Stimulated activated CD8-positive, alpha-beta memory T cell treated with anti-CD3 and anti-CD28 coated beads, Interleukin-2, amount 100 ng/mL, for 1 hour (primary cell): ENCODE measurements at places on chromosomes 2 and 18.

GRCh38 chr2:61469424-61470121 lies 1.3 kb downstream of the USP34 start:
- no peak for DNase-seq

- DNase-seq, result no peak
Observed at GRCh38 chr2:106356291-106356690, 111.9 kb downstream of the RGPD3 start.

DNA sequence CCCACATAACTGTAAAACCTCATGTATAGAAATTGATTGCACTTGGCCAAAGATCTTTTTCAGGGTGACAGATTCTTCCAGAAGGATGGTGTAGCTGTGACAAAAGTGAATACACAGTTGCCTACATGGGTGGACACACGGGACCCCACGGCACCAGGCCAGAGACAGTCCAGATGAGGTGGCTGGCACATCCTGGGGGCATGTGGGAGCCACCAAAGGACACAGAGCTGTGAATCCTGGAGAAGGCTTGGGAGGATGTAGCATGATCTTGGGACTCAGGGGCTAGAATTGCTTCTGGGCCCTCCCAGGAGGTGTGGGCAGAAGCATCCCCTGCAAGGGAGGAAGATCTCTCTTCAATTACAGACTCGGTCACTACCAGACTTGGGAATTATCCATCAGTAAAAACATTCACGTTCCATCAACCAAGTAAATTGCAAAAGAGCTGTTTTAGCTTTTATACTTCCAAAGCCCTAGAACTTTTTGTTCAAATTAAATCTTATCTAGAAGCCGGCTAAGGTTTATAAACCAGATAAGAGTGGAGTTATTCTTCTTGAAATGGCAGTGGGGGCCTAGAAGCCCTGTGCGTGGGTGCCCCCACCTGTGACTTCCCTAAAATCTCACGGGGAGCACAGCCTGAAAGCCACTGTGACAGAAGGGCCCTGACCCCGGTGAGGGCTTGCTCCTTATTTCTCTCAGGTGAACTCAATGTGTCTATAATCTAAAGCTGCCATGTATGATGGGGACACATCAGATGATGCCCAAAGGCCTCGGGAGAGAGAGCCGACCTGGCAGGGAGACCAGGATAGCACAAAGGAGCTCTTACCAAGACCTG lies 81.7 kb downstream of the SEPTIN10 start:
- no peak for DNase-seq

DNA sequence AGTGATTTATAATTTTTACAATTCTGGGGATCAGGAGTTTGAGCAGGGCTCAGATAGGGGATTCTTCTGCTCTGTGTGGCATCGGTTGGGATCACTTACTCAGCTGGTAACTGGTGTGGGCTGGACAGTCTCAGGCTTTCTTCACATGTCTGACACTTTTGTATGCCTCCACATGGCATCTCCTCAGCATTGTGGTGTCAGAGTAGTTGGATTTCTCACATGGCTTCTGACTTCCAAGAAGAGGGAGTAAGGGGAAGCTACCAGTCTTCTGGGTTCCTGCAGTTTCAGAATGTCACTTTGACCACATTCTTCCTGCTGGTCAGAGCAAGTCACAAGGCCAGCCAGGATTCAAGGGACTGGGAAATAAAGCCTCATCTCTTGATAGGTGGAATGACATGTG lies 55.6 kb downstream of the NCOA1 start:
- no peak for DNase-seq

GRCh38 chr18:58438958-58439300 lies 190.0 kb downstream of the ALPK2 start:
- DNase-seq, result no peak

DNA sequence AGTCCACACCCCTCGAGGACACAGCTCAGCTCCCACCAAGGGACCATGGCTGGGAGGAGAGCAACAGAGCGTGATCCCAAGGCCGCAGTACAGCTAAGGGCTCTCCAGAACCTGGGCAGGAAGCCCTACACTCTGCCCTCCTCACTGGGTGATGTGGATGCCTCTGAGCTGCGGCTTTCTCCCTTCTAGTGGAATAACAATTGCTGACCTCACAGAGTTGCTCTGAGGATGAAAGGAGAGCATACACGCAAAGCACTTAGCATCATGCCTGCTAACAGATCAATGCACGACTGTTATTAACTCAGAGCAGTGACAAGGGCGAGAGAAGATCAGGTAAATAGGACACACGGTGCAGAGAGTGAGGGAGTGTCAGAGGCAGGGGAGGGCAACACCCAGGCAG lies 74.2 kb downstream of the ZFP36L2 start:
- DNase-seq, result no peak

- no peak for DNase-seq
Observed at GRCh38 chr2:23506531-23507266, 121.7 kb downstream of the KLHL29 start.

- DNase-seq, result no peak
Observed at GRCh38 chr2:98063291-98063854, 23.6 kb upstream of the VWA3B start.

DNA sequence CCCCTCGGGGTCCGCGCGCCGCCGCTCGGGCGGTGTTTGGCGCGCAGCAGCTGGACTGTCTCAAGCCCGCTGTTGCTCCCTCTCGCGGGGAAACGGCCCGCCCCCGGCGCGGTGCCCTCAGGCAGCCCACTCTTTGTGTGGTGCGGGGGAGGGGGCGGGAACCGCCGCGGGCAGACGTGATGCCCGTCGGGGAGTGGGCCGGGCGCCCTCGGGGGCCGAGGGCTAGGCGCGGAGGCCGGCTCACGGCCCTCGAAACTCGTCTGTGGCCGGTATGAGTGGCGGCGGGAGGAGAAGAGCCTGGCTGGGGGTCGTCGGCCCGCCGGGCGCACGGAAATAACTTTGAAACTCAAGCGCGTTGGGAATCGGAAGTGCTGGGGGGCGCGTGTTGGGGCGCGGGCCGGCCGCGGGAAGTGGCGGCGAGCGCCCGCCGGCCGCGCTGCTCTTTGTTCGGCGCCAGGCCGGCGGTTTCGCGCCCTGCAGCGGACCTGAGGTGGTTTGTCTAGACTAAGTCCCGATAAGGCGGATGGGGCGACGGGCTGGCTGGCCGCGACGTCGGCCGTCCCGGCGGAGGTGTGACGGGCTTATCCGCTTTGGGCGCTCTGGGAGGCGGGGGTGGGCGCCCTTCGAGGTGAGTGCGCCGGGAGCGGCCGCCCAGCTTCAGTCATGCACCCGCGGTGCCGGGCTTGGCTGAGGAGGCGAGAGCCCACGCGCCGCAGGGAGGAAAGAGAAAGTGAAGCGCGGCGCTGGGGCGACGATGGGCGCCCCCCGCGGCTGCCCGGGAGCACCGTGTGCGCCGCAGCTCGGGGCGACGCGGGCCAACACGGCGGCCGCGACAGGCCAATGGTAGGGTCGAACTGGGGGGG lies 679 bp downstream of the PTMA start:
- peak; percentile 49 for DNase-seq

- no peak for DNase-seq
Observed at GRCh38 chr2:20110876-20111275, 59.4 kb upstream of the LAPTM4A start.

- DNase-seq, result no peak
Observed at GRCh38 chr2:199772035-199772976, 78.7 kb downstream of the FTCDNL1 start.

- DNase-seq, result no peak
Observed at GRCh38 chr2:173184031-173185004, 108.7 kb downstream of the MAP3K20 start.

GRCh38 chr2:242011167-242011513 lies 141.6 kb downstream of the RTP5 start:
- DNase-seq, result no peak

GRCh38 chr2:201642086-201642578 lies 1.2 kb downstream of the TMEM237 start:
- no peak for DNase-seq

- no peak for DNase-seq
Observed at GRCh38 chr2:169303579-169304305, 58.6 kb downstream of the LRP2 start.

GRCh38 chr2:127579231-127579630 lies 43.7 kb downstream of the MYO7B start:
- DNase-seq, result no peak

- no peak for DNase-seq
Observed at GRCh38 chr2:215751200-215751910, 262.0 kb downstream of the MREG start.

GRCh38 chr2:101818531-101819451 lies 121.3 kb downstream of the MAP4K4 start:
- DNase-seq, result no peak

DNA sequence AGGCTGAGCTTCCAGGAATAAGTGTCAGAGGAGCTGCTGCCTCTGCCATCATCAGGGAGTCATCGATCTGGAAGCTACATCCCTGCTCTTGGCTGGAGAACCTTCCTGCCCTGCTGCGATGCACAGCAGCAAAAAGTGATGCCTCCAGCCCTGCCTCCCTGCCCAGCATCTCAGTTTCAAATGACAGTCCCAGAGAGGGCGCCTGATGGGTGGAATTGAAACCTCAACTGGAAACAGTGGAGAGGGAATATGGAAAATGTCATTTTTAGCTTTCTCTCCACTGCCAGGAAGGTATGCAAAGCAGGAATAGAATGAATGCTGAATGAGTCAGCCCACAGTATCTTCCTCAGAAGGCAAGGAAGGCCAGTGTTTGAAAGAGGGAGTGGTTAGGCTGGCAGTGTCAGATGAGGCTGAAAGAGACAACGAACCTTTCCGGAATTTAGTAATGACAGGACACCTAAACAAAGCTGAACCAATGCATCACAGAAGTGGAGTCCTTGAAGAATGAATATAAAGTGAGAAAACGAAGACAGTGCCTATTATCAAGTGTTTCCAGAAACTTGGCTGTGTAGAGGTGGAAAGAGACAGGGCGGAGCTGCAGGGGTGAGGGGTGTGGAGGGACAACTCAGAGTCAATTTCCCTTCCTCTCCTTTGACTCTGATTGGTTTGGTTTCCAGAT lies 153.9 kb upstream of the NDUFV2 start:
- DNase-seq, result no peak

GRCh38 chr18:59783138-59783537 lies 85.9 kb upstream of the CCBE1 start:
- DNase-seq, result no peak

- no peak for DNase-seq
Observed at GRCh38 chr2:5401115-5401657, 291.0 kb upstream of the SOX11 start.

DNA sequence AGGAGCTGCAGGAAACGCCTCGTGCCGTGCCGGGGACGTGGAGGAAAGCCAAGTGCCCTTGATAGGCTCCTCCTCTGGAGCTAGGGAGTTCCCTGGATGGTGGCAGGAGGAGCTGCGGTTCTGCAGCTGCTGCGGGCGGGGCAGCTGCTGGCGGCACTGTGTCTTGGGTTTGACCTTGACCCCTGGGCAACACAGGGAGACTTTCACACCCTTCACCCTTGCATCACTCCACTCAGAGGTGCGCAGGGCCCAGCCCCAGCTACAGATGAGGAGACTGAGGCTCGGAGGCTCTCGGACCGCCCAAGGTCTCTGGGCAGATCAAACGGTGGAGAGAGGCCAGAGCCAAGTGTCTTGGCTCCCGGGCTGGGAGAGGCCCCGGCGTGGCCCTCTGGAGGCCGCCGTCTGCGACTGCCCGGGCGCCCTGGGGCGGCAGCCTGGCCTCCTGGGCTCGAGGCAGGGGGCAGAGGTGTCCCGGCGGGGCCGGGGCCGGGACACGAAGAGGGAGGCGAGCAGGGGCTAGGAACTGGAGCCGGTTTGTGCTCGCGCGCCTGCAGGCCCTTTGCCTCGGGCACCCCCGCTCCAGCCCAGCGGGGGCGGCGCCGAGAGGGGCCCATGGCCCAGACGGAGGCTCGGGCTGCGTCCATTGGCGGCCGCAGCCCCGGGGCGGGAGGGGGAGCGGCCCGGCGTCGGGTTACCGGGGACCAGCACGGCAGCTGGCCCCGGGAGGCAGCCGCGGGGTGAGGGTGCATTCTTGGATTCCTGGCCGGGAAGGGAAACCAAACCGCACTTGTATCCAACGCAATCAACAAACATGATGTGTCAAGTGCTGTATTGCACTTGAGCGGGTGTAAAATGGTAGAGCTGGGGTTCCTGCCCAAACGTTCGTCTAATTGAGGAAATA lies 129.6 kb upstream of the SLC1A4 start:
- DNase-seq, result no peak

DNA sequence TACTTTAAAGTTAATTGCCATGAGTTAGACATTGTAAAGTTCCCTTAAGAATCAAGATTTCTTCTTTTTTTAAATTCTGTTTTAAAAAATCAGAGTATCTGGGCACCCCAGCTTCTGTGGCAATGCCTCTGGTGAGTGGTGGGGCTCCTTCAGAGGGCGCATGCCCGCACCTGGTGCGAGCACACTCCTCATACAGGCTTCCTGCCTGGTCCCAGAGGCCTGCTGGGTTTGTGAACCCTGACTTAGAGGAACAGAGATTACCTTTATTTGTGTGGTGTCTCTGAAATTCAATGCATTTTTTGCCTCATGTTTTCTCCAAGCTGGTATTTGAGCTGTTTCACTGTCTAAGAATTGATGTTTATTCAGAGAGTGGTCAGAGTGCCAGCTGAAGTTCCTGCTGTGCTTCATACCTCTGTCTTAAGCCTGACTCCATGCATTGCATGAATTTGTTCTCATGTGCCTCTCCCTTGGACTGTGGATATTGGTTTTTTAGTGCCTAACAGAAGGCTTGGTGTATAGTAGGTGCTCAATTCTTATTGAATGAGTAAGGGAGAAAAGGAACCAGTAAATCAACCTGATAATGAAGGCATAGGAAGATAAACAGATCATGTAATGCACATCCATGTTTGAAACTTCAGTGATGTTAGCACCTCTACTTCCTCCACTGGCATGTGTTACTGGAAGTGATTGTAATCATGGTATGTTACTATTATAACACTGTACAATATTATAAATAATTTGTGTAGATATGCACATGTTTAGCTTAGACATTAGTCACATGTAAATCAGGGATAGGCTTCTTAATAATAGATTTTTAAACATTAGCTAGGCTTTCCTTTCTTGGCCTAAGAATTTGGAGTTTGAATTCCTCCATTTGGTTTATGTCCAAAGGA lies 29.0 kb downstream of the PHLPP1 start:
- no peak for DNase-seq

DNA sequence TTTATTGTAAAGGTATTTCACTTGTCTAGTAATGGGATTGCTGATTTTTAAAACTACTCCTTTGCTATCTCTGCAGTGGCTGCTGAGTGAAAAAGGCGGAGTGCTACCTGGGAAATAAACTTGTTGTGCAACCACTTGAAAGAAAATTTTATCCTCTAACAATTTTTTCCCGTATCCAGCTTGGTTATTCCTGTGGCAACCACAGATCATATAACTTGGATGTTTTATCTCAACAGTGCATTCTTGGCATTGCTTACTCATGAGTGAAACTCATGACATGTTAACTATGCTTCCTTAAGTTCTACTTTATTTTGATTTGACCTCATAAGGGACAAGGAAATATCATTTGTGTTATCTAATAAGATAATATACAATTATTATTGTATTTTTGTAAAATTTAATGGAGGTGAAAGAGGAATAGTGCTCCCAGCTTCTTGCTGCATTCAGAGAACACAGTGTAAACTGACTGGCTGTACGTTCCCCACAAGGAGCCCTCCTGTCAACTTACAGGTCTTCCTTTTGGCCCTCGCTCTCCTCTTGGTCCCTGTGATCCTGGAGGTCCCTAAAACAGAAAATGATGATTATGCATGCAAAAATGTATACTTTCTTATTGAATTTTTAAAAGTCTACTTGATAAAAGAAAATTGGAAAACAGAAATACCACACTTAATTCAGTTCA lies 82.7 kb downstream of the COL5A2 start:
- DNase-seq, result no peak

GRCh38 chr2:63678551-63678950 lies 89.8 kb downstream of the MDH1 start:
- no peak for DNase-seq

- no peak for DNase-seq
Observed at GRCh38 chr2:197514754-197515153, 1.1 kb upstream of the MOB4 start.
